ENCODE measurements at places on chromosomes 2 and 18. TPM values are rescaled to one million over a fixed set of nuclear protein-coding genes. Genes with fewer than 3 reads are reported as not detected.

DNA sequence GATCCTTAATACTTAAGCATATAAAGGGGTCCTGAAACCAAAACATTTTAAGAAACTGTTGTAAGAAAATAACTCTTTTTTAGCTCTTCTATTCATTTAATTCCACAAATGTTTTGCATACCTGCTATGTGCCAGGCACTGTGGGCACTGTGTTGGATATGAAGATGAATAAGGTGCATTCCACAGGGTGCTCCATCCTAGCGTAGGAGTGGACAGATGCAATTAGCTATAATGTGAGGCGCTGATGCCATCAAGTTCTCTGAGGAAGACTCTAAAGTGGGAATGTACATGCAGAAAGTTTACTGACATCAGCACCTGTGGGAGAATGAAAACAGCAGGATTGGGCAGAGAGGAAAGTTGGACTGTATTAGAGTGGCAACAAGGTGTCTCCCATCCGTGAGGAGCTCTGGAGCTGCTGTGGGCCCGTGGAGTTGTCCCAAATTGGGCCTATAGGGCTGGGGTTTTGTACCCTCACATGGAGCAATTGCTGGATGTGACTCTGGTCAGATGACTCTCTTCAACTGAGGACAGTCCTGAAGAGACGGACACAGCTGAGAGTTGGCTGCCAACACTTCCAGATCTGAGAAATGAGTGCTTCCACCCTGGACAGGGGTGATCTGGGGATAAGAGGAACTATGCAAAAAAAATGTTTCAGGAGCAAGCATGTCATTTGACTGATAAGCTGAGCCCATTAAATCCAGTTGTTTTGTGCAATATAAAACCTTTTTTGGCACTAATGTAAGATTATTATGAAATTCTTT lies 22.3 kb downstream of the CD8A start:
- H3K36me3 ChIP-seq: no peaks in the 10 kb centered on the region
- no peak for DNase-seq

GRCh38 chr18:23141104-23141999 lies 6.1 kb downstream of the CABLES1 start:
- peak overlapping the region; percentile 94 for H3K27ac ChIP-seq
- no peaks in the 10 kb centered on the region for H3K36me3 ChIP-seq
- H3K4me1 ChIP-seq: peaks cover 15% of the 10 kb centered on the region
- no peak for DNase-seq
- H3K4me3 ChIP-seq: no peak overlapping the region

- no peaks in the 10 kb centered on the region for H3K4me1 ChIP-seq
- no peaks in the 10 kb centered on the region for H3K36me3 ChIP-seq
- H3K4me3 ChIP-seq: no peak overlapping the region
- H3K27me3 ChIP-seq: no peaks in the 10 kb centered on the region
Measured at GRCh38 chr2:223815884-223816570, 21.4 kb downstream of the AP1S3 start.

DNA sequence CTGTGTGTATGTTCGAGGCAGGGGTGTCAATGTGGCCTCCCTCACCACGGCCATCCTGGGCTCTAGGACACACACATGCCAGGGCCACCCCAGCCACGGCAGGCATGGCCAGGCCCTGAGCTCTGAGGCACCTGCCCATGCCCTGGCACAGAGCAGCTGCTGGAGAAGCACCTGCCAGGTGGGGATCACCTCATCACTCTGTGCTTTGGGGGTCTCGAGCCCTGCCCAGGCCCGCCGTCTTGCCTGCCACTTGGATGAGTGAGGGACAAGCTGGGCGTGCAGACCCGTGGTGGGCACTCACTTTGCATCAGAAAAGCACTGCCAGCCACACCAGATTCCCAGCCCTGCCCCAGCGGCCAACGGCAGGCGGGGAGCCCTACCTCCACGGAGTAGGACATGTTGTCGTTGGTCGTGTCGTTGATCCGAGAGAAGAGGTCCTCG lies 33.1 kb downstream of the KIF1A start:
- no peak overlapping the region for H3K4me3 ChIP-seq
- H3K27me3 ChIP-seq: peaks cover 23% of the 10 kb centered on the region
- no peaks in the 10 kb centered on the region for H3K4me1 ChIP-seq
- H3K36me3 ChIP-seq: no peaks in the 10 kb centered on the region
- no peak for DNase-seq

GRCh38 chr2:144654523-144654922 lies 134.6 kb upstream of the ZEB2 start:
- no peaks in the 10 kb centered on the region for H3K36me3 ChIP-seq
- no peak overlapping the region for H3K27ac ChIP-seq
- DNase-seq: no peak

- no peaks in the 10 kb centered on the region for H3K4me1 ChIP-seq
- H3K27me3 ChIP-seq: no peaks in the 10 kb centered on the region
- no peak for DNase-seq
- no peak overlapping the region for H3K4me3 ChIP-seq
- H3K36me3 ChIP-seq: no peaks in the 10 kb centered on the region
Measured at GRCh38 chr2:158357699-158358098, 98.9 kb downstream of the CCDC148 start.

DNA sequence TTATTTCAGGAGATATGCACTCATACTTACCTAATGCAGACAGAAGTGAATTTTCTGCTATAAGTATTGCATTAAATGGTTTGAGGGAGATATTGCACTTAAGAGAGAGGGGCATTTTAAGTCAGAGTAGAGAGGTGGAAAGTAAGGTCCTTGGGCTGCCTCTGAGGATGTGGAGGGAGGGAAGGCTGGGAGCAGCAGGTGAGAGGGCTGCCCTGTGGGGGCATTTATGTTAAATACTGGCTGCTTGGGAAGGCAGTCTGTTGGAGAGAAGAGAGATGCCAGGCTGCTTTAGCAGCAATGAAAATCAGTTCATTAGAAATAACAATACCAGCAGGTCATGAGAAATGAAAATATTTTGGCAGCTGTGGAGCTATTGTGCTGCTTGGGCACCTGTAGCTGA lies 576.2 kb upstream of the HS6ST1 start:
- no peak overlapping the region for H3K4me3 ChIP-seq
- H3K36me3 ChIP-seq: no peaks in the 10 kb centered on the region
- H3K27ac ChIP-seq: no peak overlapping the region

- no peak for DNase-seq
- H3K27me3 ChIP-seq: no peaks in the 10 kb centered on the region
- peak overlapping the region; percentile 19 for H3K27ac ChIP-seq
- no peaks in the 10 kb centered on the region for H3K36me3 ChIP-seq
- peaks cover 8% of the 10 kb centered on the region for H3K4me1 ChIP-seq
- no peak overlapping the region for H3K4me3 ChIP-seq
Measured at GRCh38 chr18:9057646-9058045, 44.9 kb upstream of the NDUFV2 start.

Gene TRIM43
- total RNA-seq: not detected

Gene MYO7B
- total RNA-seq: not detected
